PC-3 (cell line): ENCODE measurements at places on chromosomes 2 and 18.

GRCh38 chr2:159175182-159175581 lies 111.3 kb downstream of the WDSUB1 start:
- no peak for DNase-seq

GRCh38 chr2:163157891-163158496 lies 319.4 kb upstream of the KCNH7 start:
- DNase-seq: peak; percentile 66

DNA sequence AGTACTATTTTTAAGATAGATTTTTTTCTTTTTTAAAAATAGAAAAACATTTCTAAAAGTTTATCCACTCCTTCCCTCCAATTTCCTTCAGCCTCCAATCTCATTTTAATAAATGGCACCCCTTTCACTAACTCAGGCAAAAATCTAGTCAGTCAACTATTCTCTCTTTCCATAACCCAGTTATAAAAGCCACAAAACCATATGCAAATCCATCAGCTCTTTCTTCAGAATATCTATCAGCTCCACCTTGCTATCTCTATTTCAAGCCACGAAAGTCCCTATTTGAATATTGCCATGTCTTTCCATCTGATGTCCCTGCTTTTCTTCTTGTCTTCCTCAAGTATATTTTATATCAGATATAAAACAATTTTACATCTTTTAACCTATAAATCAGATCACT lies 397.1 kb downstream of the ERBB4 start:
- no peak for DNase-seq

DNA sequence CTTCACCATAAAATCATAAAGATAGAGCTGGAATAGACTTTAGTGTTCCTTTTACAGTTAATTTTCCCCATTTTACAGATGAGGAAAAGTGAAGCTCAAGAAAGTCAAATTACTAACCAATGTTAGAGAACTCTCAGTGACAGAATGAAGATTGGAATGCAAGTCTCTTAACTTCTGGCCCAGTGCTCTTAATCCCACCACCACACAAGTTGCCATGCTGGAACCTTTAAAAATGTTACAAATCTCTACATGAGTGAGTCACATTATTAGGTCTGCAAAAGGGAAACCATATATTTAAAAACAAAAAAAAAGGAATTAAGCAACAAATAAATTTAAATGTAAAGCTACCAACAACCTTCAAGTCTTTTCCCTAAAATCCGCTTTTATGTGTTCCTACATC lies 3.5 kb downstream of the NCKAP1 start:
- no peak for DNase-seq

- peak; percentile 84 for DNase-seq
Measured at GRCh38 chr2:146734042-146734820, 1110.6 kb upstream of the ACVR2A start.

GRCh38 chr2:113700186-113700841 lies 56.1 kb downstream of the SLC35F5 start:
- DNase-seq: no peak

DNA sequence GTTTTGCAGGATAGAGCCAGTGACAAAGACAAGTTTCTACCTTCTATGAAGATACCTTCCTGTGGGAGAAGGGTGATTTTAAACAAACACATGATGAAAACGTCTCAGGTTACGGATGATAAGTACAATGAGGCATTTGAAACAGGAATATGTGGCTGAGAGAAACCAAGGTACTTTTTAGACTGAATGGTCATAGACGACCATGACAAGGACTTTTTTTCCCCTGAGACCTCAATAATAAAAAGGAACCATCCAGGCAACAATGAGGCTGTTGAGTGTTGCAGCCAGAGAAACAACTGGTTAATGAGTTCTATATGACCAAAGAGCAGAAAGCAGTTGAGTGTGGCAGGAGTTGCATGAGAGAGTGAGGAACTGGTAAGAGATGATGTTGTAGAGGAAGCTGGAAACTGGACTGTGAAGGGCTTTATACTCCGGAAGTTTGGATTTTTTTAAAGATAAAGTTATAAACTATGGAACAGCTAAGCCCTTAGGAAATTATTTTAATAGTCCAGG lies 306.1 kb upstream of the CYRIA start:
- no peak for DNase-seq

- DNase-seq: no peak
Measured at GRCh38 chr18:43705850-43706249, 428.6 kb upstream of the SYT4 start.

GRCh38 chr2:171564463-171564862 lies 42.2 kb downstream of the CYBRD1 start:
- peak; percentile 67 for DNase-seq
